Activated CD8-positive, alpha-beta memory T cell treated with anti-CD3 and anti-CD28 coated beads for 1 hour (primary cell): ENCODE measurements at places on chromosomes 12 and 14.

DNA sequence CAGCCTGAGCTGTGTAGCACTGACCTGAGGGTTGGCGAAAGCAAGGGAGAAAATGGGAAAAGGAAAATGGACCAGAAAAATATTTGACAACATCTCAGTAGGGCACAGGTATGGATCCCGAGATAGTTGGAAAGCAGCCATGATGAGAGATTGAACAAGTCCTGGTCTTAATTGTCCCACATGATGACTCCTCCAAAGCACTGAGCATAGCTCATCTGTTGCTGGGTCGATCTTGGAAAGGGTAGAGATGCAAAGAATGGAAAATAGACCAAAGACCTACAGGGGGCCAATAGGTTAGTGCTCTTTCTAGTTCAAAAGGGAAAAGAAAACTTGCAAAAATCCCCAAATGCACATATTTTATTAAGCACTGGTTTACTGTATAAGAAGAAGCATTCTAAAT, 251.9 kb downstream of the SEC23A start:
- no peak for DNase-seq

DNA sequence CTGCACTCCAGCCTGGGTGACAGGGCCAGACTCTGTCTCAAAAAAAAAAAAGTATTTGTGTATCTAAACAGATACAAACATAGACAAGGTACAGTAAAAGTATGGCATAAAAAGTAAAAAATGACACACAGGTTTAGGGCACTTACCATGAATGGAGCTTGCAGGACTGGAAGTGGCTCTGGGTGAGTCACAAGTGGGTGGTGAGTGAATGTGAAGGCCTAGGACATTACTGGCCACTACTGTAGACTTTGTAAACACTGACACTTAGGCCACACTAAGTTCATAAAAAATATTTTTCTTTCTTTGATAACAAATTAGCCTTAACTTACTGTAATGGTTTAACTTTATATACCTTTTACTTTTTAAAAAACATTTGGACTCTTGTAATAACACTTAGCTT, 38.0 kb upstream of the EIF5 start:
- DNase-seq, result no peak

- no peak for DNase-seq
These were observed 197.0 kb downstream of the ANO2 start for GRCh38 chr12:5748027-5748426.

- DNase-seq, result no peak
These were observed 29.9 kb downstream of the PXN start for GRCh38 chr12:120235369-120236323.

DNA sequence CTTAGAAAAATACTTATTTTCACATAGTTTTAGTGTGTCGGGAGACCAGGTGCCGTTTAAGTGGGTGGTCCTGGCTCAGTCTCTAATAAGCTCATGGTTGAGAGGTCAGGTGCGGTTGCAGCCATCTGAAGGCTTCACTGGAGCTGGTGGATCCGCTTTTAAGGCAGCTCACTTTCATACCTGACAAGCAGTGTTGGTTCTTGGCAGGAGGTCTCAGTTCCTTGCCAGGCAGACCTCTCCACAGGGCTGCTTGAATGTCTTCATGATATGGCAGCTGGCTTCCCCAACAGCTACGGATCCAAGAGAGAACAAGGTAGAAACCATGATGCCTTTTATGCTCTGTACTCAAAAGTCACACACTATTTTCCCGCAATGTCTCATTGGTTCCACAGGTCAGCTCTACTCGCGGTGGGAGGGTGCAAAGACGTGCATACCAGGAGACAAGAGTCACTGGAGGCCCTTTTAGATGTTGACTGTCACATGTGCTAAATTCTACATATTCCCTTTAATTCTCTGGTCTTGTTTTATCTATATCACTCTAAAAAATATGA, 8.0 kb upstream of the ZDHHC17 start:
- no peak for DNase-seq

- DNase-seq, result no peak
These were observed at the start of gene CRIP2 for GRCh38 chr14:105474483-105475268. Gene CRIP2 (plus strand): TSS chr14:105474821. CDS start chr14:105474863, 42 bp downstream.

DNA sequence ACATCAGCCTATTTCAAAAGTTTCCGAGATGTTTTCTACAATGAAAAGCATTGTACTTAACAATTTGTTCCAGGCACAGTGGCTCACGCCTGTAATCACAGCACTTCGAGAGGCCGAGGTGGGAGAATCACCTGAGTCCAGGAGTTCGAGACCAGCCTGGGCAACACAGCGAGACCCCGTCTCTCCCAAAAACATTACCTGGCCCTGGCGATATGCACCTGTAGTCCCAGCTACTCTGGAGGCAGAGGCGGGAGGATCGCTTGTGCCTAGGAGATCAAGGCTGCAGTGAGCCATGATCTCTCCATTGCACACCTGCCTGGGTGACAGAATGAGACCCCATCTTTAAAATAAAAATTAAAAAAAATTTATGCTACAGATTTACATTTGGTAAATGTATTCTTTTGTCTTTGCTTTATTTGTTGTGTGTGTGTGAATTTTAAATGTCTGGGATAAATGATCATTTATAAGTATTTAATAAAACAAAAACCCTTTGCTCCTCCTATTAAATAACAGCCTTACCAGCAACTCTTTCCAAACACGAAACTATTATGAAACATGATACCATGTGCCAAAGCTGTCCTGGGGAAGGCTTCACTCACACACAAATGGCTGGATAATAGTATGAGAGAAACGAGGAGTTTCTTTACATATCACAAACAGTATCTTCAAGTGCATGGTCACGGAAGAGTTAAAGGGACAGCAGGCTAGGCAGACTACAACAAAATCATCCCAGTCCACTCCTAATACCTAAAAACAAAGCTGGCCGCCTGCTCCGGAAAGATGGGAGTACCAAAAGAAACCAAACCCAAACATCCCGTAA, 1.1 kb downstream of the ATXN3 start:
- DNase-seq, result no peak

- no peak for DNase-seq
These were observed 2.1 kb downstream of the PRPH start for GRCh38 chr12:49296836-49297694.

DNA sequence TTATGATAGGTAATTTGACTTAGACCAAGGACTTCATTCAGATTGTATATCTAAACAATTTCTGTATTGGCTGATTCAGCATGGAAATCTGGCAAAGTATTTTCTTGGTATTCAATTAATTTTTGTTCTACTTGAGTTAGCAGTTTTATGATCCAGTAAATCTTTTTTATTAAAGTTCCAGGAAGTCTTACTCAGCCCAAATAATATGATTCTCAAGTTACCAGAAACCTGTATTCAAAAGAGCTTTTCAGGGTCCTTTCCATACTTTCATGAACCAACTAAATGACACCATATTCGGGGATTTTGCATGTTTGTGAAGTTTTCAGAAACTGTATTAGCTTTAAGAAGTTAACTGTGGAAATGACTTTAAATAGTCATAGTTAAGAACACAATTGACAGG, 662.6 kb downstream of the LRFN5 start:
- no peak for DNase-seq

DNA sequence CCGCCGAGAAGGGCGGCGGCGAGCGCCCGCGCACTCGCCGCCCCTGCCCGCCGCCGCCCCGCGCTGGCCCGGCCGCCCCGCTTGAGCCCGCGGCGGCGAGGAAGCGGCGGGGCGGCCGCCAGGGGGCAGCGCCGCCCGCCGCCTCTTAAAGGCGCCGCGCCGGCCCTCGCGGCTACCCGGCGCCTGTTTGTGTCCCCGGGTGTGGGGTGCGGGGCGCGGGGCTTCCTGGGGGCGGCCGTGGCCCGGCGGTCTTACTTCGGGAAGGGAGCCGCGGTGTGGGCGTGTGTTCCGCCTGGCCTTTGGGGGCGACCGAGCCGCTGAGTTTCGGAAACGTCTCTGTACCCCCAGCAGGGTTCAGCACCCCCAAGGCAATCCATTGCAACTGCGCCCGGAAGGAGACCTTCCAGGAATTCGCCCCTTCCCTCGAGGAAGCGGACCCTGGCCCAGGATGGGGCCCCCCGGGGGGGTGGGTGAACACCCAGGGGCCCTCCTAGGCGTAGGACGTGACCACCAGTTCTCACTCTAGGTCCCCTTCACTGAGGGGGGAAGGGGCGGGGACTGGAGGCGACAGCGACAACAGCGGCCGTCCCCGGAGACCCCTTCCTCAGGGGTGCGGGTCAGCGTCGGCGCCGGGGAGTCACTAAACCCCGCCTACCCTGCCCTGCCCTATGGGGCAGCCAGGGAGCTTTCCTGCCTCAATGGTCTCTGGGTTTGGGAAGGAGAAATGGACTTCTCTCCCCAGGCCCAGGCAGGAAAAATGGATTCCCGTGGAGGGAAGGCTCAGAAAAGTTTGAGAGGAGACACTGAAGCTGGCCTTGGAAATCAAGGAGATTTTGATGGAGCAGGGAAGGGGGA, at the start of gene ITPK1:
Gene ITPK1, minus strand, starts transcription at position 105 of the 855 bp plus-strand sequence. CDS start 762 bp downstream, outside the sequence.
- peak; percentile 41 for DNase-seq
